ENCODE measurements at places on chromosomes 1 and 21.

- DNase-seq = no peak
Measured at GRCh38 chr1:151165281-151165737, 393 bp downstream of the LYSMD1 start.

- no peak for DNase-seq
Measured at GRCh38 chr1:176566004-176566975, 103.3 kb downstream of the PAPPA2 start.

DNA sequence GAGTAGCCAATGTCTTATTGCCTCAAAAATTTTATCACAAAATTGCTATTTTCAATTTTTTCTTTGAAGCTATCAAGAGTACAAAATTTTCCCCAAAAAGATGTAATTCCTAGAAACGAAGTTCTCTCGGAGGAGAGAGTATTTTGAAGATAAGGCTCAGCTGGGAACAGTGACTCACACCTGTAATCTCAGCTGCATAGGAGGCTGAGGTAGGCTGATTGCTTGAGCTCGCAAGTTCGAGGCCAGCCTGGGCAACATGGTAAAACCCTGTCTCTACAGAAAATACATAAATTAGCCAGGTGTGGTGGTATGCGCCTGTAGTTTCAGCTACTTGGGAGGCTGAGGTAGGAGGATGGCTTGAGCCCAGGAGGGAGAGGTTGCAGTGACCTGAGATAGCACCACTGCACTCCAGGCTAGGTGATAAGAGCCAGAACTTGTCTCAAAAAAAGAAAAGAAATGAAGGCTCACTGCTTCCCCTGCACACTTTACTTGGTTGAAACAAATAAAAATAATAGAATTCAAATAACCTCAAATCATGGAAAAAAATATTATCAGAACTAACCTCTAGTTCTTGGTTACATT, 22.2 kb downstream of the TUT4 start:
- no peak for DNase-seq

GRCh38 chr1:89286549-89287180, 14.0 kb upstream of the GBP5 start:
- no peak for DNase-seq

DNA sequence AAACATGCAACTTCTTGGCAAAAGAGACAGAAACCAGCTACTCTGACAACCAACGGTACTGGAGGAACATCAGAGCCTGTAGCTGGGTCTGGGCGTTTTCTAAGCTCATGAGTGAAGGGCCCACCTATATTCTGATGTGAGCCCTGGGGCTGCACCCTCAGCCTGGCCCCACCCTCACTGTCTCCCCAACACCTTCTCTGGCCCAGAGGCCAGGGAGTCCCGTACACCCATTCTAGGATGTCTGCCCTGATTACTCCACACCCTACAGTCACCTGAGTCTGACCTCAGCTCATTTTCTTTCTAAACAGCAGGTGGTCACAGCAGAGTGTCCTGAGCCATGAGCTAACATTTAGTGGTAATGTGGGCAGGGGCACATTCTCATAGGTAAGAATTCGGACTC, 439.2 kb downstream of the MATN1 start:
- no peak for DNase-seq

DNA sequence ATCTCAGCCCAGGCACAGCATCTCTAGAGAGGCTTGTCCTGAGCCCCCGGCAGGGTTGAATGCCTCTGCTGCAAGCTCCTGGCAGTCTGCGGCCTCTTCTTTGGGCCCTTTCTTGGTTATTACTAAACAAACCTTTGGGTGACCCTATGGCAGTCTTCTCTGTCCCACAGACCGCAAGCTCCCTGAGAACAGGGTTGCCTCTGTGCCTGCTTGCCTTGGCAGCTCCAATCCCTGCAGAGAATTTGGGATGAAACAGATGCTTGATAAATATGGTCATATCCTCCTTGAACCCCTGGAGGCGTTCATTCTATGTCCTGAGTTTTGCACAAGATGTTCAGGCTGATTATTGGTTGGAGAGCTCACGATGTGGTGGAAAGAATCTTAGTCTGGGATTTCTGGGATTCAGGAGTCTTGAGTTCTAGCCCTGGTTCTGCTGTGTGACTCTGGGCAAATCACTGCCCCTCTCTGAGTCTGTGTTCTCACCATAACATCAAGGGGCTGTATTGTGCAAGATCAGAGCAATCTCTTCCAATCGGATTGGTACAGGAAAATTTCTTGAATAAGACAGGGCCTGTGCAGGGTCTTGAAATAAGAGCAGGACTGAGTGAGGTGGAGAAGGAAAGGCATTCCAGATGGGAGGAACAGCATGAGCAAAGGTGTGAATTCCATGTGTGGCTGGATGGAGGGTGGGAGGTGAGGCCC, 49.6 kb downstream of the EDN2 start:
- DNase-seq = no peak

DNA sequence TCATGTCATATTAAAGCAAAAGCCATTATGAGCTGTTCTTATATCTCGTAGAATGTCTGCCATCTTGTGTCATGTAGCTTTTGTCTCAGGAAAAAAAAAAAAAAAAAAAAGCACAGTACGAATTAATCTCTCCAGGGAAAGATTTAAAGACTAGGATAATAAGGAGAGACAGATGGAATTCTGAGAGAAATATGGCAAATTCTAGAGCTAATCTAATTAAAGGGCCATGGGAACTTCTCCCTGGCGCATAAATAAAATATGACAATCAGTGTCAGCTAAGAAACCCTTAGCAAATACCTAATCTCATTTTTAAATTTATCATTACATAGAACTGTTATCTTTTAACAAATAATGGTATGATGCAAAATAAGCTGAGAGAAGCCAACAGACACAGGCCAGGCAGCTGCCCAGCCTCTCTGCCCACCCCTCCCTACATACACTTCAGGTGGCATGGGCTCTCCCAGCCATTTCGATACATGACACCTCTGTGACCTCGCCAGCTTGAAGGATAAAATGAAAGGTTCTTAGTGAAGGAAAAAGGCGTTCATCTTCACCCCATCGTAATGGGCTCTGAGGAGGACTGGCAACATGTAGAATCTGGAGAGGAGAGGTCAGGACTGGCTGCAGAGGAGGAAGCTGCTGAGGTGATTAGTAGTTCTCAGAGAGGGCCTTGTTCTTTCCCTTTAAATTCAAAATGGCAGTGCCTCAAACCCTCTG, 39.8 kb downstream of the DISC1 start:
- no peak for DNase-seq

DNA sequence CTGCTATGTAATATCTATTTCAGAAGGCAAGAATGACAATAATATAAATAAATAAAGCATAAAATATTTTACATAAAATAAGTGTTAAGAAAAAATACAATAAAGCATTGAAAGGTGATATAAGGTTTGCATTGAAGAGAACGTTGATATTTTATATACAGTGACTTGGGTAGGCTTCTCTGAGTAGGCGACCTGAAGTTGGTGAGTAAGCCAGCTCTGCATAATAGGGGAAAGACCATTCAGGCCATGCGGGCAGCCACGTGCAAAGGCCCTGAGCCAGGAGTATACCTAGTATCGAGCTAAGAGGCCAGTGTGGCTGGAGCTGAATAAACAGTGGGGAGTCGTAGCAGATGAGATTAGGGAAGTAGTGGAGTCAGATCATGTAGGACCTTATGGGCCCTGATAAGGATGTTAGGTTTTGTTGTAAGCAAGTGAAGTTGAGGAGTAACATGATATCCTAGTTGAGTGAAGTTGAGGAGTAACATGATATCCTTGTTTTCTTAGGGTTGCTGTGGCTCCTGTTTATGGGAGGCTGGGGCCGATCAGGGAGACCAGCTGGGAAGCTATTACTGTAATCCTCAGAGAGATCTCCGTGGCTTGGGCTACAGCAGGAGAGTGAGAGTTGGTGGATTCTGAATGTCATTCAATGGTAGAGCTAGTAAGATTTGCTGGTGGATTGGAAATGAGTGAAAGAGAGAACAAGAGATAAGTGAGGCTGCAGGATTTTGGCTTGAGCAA, 22.0 kb downstream of the KCNK1 start:
- no peak for DNase-seq

GRCh38 chr21:28828981-28829380, 163.7 kb downstream of the LTN1 start:
- DNase-seq = no peak

GRCh38 chr21:31753949-31754707, 22.2 kb upstream of the SCAF4 start:
- no peak for DNase-seq

- no peak for DNase-seq
Measured at GRCh38 chr1:3370856-3371703, 83.4 kb upstream of the ARHGEF16 start.

DNA sequence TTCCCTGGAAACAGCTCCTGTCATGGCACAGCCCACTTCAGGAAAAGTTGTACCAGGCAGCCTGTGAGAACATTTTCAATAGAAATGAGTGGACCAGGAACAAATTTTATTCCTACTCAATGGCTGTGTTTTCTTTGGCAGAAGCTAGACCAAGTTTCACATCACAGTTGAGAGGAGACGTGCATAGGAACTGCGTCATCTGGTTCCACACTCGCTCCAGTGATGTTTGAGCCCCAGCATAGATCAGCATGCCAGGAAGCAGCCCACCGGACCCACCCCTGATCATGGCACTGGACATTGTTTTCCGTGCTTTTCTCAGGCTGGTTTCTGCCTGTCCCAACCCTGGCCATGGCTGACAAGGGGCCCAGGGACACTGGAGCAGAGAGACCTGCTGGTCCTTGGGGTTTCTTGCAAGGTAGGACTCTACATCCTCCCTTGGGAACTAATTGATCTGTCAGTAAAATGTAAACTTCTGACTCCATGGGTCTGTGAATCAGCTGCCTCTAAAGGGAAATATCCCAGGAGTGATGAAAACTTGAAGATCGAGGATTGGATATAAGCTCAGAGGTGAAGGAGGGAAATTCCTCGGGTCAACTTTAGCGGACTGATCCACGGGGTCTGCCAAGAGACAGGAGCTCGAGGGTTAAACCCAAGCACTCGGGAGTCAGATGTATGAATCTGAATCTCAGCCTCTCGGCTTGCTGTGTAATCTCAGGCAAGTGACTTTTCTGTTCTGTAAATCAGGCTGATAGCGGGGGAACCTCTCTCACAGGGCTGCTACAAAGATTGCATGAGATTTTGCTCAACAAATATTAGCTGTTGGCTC, 35.7 kb downstream of the NEK2 start:
- DNase-seq = no peak

DNA sequence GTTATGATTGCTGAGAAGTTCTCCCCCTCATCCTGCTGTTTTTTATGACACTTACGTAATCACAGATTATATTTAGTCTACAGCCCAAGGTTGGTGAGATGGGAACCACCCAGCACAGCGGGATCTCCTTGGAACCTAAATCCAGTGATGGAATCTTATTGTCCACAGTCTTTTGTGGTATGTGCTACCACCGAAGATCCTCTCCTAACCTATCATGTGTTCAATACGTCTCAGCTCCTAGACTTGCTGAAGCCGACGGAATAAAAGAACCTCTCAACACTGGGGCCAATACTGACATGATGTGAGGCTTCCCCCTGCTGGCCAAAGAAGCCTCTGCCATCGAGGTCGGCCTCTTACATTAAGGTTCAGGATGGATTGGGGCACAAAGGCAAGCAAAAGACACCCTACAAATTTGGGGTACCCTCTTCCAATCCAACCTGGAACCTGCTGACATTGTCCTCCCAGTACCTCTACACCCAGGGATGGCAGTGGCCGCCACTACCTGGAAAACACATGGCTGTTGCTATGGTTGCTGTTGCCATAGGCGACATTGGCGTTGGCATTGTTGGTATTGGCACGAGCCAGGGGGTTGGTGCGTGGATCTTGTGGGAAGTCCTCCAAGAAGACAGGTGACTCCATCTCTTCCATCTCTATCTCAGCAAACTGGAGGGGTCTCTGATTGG, 19.4 kb upstream of the KIF21B start:
- DNase-seq = peak; percentile 44

Data from T-helper 2 cell (primary cell).